ENCODE measurements at places on chromosomes 16 and 17. TPM values are rescaled to one million over a fixed set of nuclear protein-coding genes. Genes with fewer than 3 reads are reported as not detected.

The ITGAD gene
- total RNA-seq = 0.23 TPM

DNA sequence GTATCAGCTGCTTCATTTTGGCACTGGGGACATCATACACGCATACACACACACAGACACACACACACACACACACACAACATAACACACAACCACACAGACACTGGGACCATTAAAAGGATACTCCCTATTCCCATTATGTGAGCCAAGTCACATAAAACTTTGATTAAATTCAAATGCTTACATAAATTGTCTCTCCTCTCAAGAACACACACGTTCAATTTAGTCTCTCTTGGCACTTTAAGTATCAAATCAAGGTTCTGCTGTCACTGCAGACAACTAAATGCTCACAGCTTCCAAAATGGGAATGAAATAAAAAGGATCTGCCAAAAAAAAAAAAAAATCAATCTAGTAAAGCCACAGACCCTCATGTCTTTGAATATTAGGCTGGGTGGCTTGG, 184.9 kb downstream of the RBFOX1 start:
- H3K27ac ChIP-seq = no peak overlapping the region
- H3K4me3 ChIP-seq = no peak overlapping the region
- no peaks in the 10 kb centered on the region for H3K36me3 ChIP-seq
- H3K4me1 ChIP-seq = no peaks in the 10 kb centered on the region
- H3K27me3 ChIP-seq = no peaks in the 10 kb centered on the region
- no peak for DNase-seq

GRCh38 chr16:30620169-30620568, 10.0 kb upstream of the ZNF689 start:
- H3K36me3 ChIP-seq = no peaks in the 10 kb centered on the region
- DNase-seq = no peak
- H3K27ac ChIP-seq = no peak overlapping the region

- no peaks in the 10 kb centered on the region for H3K36me3 ChIP-seq
- H3K4me1 ChIP-seq = no peaks in the 10 kb centered on the region
- no peak overlapping the region for H3K27ac ChIP-seq
- H3K4me3 ChIP-seq = no peak overlapping the region
These were observed 159.8 kb upstream of the MYOCD start for GRCh38 chr17:12505866-12506265.

DNA sequence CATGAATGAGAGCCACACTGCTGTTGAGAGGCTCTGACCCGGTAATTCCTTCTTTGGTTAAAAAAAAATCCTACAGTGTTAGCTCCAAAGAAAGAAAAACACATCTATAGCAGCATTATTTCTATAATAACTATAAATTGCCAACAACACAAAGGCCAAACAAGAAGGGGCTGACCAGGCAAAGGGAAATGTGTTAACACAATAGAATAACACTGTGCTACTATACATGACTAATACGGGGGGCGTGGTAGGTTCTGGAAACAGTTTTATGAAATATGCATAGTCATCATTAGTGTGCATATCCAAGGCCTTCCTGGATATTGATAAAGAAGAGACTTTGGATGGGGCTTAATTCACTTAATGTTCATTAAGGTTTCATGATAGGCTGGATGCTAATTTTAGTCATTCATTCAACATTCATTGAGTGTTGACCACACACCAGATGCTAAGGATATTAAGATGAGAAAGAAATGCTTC, 50.0 kb upstream of the CCL1 start:
- no peak for DNase-seq
- no peak overlapping the region for H3K4me3 ChIP-seq
- H3K27me3 ChIP-seq = peaks cover 61% of the 10 kb centered on the region
- H3K4me1 ChIP-seq = peaks cover 25% of the 10 kb centered on the region

The ZNF469 gene
- 0.26 TPM for total RNA-seq

- no peaks in the 10 kb centered on the region for H3K4me1 ChIP-seq
- H3K4me3 ChIP-seq = no peak overlapping the region
- no peaks in the 10 kb centered on the region for H3K27me3 ChIP-seq
- H3K36me3 ChIP-seq = peaks cover 27% of the 10 kb centered on the region
These were observed 69.0 kb downstream of the ARHGAP17 start for GRCh38 chr16:24946155-24946554.

DNA sequence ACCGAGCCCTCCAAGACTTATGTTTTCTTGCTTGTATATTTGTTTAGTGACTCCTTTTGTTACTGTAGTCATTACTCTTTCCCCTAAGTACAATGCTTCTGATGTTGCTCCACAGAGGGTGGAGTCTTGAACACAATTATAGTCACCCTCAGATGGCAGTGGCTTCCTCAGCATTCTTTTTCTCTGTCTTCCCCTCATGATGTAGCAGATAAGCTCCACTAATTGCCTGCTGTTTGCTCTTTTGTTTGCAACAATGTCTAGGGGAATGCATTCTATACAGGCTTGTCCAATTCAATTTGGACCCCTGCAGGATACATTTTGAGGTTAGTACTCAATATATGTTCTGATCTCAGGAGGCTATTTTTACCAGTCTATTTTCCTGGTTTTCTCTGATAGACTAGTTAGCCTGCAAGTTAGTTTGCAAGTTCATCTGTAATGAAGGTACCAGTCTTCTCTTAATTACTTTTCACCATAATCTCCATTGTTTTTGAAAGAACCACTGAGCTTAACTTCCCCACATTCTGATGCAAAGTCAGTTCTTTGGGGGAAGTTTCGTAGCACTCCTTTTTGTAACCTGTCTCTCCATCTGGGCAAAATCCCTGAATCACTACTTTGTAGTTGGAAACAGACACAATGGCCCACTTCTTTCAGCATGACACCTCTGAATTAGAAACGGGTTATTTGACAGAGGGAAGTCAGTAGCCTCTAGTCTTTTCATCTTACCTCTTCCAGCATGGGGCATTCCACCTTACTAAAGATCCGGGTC, 1509.2 kb downstream of the CDH11 start:
- H3K27ac ChIP-seq = no peak overlapping the region
- H3K36me3 ChIP-seq = no peaks in the 10 kb centered on the region
- H3K4me1 ChIP-seq = no peaks in the 10 kb centered on the region
- DNase-seq = no peak

The TMEM92 gene
- 0.09 TPM for total RNA-seq

The SLC38A8 gene
- not detected for total RNA-seq

DNA sequence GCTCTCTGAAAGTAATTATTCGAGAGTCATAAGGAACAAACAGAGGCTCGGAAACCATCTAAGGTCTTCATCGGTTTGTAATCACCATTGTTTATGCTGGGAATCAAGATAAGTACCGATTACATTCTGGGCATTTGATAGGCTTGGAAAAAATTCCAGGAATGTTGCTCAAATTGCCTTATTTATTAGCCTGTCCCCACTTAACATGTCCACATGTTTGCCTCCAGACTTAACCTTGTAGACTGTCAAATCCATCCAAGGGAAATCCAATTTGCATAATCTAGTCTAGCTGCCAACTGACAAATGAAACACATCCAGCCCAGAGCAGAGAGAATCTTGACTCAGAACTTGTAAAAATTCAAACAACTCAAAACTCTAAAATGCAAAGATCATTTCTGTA, 51.3 kb upstream of the TMC5 start:
- no peak overlapping the region for H3K27ac ChIP-seq
- H3K27me3 ChIP-seq = peaks cover 5% of the 10 kb centered on the region
- no peaks in the 10 kb centered on the region for H3K4me1 ChIP-seq
- no peak overlapping the region for H3K4me3 ChIP-seq

DNA sequence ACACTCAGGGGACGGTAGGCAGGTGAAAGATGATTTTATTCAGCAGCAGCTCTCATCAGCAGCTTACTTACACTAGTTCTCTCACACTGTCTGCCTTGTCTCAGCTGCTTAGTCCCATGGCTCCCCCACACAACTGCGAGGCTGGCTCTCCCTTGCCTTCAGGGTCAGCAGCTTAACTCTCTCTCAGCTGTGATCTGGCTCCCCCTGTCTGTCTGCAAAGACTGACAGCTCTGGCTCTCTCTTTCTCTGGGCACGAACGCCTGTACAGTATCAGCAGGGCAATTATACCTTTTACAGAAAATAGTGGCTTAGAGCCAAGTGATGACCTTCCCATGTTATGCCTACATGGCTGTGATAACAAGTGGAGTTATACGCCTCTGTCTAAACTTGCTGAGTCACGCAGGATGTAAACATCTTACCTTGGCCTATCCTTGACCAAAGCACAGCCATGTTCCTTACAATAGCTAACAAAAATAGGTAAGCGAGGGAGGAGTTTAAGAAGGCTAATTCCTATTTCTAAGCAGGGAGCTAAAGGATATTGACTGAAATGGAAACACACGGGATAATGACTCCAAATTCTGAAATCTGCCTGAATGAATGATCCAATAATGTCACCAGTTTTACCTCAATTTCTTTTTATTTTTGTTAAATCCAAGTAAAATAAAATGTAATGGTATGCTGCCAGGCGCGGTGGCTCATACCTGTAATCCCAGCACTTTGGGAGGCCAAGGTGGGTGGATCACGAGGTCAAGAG, 1.1 kb upstream of the NDUFAB1 start:
- no peaks in the 10 kb centered on the region for H3K27me3 ChIP-seq
- H3K27ac ChIP-seq = peak overlapping the region; percentile 67
- H3K4me3 ChIP-seq = peak overlapping the region; percentile 14
- DNase-seq = peak; percentile 52

- H3K27ac ChIP-seq = no peak overlapping the region
- no peaks in the 10 kb centered on the region for H3K27me3 ChIP-seq
- no peak overlapping the region for H3K4me3 ChIP-seq
- H3K36me3 ChIP-seq = peaks cover 4% of the 10 kb centered on the region
- no peaks in the 10 kb centered on the region for H3K4me1 ChIP-seq
These were observed 38.4 kb downstream of the TSC2 start for GRCh38 chr16:2086106-2086742.

The NPW gene
- total RNA-seq = 6.3 TPM

- H3K27ac ChIP-seq = peak overlapping the region; percentile 81
- peaks cover 37% of the 10 kb centered on the region for H3K36me3 ChIP-seq
- H3K4me3 ChIP-seq = no peak overlapping the region
- no peaks in the 10 kb centered on the region for H3K27me3 ChIP-seq
- DNase-seq = peak; percentile 57
These were observed 9.7 kb downstream of the RAD51C start for GRCh38 chr17:58702045-58702476.

DNA sequence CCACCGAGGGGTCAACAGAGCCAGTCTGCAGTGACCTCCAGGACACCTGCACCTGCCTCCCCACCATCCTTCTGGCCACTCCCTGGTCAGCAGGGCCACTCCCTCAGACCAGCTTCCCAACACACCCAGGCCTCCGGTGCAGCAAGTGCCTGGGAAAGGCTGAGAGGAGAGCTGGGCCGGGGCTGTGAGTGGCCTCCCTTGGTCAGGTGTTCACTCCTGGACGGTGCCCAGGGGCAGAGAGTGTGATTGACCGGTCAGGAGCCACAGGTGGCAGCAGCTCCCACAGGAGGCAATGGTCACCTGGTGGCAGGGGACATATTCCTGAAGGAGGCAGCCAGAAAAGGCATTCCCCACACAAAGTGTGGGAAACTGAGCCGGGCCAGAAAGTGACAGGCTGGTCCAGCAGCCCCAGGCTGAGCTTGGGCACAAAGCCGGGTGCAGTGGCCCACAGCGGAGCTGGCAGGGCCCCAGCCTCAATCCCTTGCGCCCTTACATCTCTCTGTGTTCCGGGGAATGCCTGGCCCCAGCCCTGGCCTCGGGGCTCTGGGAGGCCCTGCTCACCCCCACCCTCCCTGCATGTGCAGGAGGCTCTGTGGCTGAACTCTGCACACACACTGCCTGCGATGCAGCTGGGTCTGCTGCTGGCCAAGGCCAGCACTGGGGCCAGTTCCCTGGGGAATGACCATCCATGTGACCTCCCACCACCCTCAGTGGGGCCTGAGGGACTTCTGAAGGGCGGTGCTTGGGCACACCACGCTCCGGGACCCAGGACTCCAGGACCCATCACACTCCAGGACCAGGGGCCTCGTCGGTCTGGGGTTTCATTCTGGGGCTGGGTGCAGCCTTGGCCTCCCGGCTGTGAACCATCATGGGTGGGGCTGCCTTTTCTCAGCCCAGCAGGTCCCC, 1.2 kb upstream of the C17orf99 start:
- H3K4me3 ChIP-seq = no peak overlapping the region
- no peak for DNase-seq
- H3K36me3 ChIP-seq = peaks cover 14% of the 10 kb centered on the region
- H3K4me1 ChIP-seq = peaks cover 15% of the 10 kb centered on the region

DNA sequence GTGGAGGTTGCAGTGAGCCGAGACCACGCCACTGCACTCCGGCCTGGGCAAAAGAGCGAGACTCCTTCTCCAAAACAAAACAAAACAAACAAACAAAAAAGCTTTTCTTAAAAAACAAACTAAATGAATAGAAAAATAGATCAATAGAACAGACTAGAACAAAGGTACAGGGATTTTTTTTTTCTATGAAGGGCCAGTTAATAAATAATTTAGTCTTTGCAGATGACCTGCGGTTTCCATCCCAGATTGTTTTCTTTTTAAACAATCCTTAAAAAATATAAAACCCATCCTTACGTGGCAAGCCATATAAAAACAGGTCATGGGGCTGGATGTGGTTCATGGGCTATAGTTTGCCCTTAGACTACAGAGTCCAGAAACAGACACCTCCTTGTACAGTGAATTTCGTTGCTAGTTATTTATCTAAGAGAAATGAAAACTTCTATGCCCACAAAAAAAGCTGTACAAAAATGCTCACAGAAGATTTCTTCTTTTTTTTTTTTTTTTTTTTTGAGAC, 45.4 kb downstream of the CREBBP start:
- peaks cover 42% of the 10 kb centered on the region for H3K36me3 ChIP-seq
- no peak for DNase-seq
- H3K4me3 ChIP-seq = no peak overlapping the region

- H3K27ac ChIP-seq = no peak overlapping the region
- H3K4me1 ChIP-seq = peaks cover 11% of the 10 kb centered on the region
- no peak overlapping the region for H3K4me3 ChIP-seq
- H3K27me3 ChIP-seq = no peaks in the 10 kb centered on the region
- no peak for DNase-seq
- peaks cover 3% of the 10 kb centered on the region for H3K36me3 ChIP-seq
These were observed 4.2 kb upstream of the MRPL28 start for GRCh38 chr16:374616-374926.

DNA sequence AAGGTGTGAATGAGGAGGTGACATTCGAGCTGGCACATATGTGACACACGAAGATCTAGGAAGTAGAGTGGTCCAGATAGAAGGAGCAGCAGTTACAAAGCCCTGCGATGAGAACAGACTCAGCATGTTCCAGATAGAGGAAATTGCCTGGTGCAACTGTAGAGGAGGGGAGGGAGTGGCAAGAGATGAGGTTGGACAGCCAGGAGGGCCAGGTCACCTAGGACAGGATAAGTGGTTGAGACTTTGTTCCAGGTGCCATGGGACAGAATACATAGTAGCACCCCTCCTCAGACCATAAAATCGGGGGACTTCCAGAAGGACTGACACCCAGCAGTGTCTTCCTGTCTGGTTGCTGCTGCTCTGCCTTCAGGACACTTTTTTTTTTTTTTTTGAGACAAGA, 11.0 kb upstream of the CENPT start:
- DNase-seq = no peak
- no peaks in the 10 kb centered on the region for H3K27me3 ChIP-seq
- H3K36me3 ChIP-seq = peaks cover 12% of the 10 kb centered on the region
- H3K27ac ChIP-seq = peak overlapping the region; percentile 66
- no peak overlapping the region for H3K4me3 ChIP-seq
